ENCODE measurements at places on chromosomes 16 and 17.

- DNase-seq, result no peak
Measured at GRCh38 chr16:15032547-15033308, 23.1 kb downstream of the NTAN1 start.

DNA sequence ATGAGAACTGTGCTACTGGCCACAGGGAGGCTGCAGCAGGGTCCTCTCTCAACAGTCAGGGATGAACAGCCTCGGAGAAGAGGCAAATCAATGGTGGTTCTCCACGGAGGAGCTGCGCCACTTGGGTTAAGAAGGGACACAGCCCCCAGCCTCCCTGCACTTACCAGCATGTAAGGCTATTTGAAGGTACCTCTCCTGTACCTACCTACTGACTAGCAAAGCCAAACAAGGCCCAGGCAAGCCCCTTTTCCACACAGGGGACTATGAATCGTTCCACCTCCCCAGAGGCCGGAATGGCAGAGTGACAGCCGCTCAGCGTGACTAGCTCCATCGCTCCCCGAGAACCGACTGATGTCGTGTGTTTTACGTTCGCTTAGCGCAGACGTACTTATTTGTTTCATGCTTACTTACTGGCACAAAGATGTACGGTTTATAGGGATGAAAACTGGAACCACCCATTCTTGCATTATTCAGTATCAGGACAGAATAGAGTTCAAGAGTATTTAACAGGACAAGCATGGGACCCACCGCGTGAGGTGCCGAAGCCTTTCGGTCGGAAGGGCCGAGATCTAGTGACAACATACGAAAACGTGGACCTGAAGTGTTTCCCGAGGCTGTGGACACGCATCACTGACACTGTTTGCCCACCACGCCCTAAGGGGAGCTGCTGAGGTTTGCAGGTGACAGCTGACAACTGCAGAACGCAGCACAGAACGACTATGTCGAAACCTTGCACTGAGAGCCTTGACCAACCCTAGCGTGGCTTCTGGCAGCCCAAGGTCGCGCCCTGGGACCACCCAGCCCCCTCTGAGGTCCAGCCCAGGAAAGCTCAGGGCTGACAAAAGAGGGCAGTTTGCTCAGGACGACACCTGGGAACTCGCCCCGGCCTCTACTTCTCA lies 1.0 kb downstream of the TEPSIN start:
- DNase-seq, result no peak

DNA sequence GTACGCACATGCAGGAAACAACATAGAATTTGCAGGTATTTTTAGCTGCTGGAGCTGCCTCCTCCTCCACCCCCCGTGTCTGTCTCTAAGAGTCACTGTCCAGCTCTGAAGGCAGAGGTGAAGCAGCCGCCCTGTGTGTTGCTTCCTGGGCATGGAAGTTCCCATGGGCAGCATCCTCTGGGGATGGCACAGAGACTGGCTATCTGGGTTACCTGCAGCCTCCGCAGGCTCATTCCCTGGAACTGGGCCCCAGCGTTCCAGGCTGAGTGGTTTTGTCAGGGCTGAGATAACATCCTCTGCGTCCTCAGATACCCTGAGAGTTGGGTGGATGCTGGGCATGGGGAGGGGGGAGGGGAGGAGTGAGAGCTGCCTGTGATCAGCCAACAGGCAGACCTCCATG lies 41.5 kb upstream of the MRTFB start:
- DNase-seq, result no peak

GRCh38 chr17:222172-222571 lies 40.7 kb upstream of the DOC2B start:
- DNase-seq, result no peak

GRCh38 chr16:890217-890616 lies 80.6 kb downstream of the LMF1 start:
- DNase-seq, result no peak

GRCh38 chr17:74981979-74982662 lies 5.3 kb upstream of the CDR2L start:
- DNase-seq, result peak; percentile 81

- DNase-seq, result no peak
Measured at GRCh38 chr16:4115949-4116318, 308 bp downstream of the ADCY9 start.

GRCh38 chr17:30240177-30240576 lies 4.7 kb upstream of the SLC6A4 start:
- no peak for DNase-seq

DNA sequence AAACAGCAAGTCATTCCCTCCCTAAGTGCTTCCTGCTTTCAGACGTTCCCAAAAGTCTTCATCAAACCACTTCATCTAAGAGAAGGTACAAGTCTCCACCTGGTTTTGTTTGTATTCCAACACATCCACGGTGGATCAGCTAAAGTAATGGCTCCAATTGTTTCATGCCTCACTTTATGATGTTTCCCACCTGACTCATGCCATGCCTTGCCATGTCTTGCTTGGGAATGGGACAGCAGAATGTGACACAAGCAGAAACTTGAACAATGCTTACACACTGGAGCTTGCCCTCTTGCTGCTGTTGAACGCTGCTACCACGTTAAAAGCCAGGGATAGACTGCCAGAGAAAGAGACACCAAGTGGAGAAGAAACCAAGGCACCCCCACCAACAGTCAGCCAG lies 43.8 kb downstream of the MYH10 start:
- DNase-seq, result no peak

DNA sequence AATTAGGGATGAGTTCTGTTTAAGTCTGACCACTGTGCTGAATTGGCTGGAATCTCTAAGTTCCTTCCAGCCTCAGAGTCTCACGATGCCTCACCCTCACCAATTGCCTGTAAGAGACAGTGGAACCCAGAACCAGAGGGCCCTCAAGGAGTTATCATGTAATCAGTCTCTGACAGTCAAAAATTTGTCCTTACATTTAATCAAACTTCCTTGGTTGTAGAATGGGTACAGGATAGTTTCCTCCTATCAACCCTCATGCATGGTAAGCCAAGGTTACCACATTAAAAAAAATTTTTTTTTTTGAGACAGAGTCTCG lies 83.2 kb downstream of the CDK5R1 start:
- DNase-seq, result no peak

GRCh38 chr16:88476817-88477397 lies 23.8 kb downstream of the ZFPM1 start:
- no peak for DNase-seq

DNA sequence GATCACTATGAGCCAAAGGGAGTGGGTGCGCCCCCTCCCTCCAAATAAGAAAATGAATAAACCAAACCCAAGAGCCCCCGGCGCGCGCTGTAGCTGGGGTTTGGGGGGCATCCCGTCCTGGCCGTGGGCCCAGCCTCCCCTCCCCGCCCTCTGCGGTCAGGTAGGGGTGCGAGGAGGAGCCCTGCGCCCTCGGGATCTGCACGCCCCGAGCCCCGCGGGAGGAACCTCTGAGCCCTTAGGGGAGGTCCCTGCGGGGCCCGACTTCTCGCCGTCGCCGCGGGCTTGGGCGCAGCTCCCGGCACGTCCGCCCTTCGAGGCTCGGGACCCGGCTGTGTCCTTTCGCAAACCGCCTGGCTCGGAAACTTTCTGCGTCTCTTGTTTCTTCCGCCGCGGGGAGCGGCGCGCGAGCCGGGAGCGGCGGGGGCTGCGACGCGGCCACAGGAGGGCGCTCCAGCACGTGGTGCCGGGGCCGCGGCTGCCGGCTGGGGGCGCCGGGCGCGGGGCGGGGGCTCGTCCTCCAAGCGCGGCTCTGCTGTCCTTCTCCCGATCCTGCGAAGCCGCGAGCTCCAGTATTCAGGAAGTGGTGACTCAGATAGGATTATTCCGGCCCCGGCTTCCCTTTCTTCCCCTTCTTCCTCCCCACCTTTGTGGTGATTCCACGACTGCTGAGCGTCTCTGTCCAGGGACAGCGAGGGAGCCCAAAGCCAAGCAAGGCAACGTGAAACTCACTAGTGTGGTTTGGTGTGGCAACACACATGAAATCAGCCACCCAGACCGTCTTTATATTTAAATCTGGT lies 1.6 kb downstream of the PITPNC1 start:
- peak; percentile 89 for DNase-seq

- DNase-seq, result no peak
Measured at GRCh38 chr16:66486773-66487579, 59.9 kb downstream of the BEAN1 start.

GRCh38 chr17:65947831-65948230 lies 244.1 kb downstream of the CEP112 start:
- DNase-seq, result no peak

DNA sequence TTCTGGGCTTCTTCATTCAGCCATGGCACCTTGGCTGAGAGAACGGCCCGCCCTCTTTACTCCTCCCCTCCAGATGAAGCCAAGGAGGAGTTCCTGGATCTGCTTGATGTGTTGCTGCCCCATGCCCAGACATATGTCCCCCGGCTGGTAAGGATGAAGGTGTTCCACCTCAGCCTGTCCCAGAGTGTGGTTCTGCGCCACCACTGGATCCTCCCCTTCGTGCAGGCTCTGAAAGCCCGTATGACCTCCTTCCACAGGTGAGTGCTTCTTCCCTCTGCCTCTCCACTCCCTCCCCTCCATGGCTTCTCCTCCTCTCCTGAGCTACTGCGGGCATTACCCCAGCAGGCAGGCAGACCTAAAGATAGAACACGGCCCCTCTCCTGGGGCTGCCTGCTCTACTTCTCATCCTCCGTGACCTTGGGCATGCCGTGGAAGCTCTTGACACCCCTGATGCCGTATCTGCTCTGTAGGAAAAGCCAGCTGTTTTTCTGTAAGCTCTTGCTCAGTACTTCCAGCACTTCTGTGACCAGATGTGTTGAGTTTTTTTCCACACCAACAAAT lies 8.7 kb downstream of the USB1 start:
- DNase-seq, result no peak

GRCh38 chr17:67421869-67422273 lies 44.8 kb downstream of the PITPNC1 start:
- peak; percentile 22 for DNase-seq

- peak; percentile 6 for DNase-seq
Measured at GRCh38 chr17:19708431-19709175, 7.8 kb downstream of the SLC47A2 start.

GRCh38 chr17:64097196-64097936 lies 32.6 kb downstream of the ERN1 start:
- DNase-seq, result no peak

DNA sequence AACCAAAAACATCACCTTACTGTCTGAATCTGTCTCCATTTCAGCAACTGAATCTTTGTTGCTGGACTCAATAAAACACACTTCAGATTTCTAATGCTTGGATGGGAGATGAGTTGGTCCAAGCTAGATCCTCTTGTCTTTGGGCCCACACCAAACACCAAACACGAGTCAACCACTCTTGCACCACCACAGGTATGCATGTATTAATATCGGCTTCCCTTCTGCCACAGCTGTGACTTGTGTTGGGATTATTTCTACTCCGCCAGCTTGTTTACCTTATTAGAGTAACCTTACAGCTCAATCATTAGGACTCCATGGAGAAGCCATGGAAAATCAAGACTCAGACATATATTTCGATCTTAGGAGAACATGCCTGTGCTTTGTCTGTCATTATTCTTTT lies 49.9 kb downstream of the XYLT1 start:
- no peak for DNase-seq

DNA sequence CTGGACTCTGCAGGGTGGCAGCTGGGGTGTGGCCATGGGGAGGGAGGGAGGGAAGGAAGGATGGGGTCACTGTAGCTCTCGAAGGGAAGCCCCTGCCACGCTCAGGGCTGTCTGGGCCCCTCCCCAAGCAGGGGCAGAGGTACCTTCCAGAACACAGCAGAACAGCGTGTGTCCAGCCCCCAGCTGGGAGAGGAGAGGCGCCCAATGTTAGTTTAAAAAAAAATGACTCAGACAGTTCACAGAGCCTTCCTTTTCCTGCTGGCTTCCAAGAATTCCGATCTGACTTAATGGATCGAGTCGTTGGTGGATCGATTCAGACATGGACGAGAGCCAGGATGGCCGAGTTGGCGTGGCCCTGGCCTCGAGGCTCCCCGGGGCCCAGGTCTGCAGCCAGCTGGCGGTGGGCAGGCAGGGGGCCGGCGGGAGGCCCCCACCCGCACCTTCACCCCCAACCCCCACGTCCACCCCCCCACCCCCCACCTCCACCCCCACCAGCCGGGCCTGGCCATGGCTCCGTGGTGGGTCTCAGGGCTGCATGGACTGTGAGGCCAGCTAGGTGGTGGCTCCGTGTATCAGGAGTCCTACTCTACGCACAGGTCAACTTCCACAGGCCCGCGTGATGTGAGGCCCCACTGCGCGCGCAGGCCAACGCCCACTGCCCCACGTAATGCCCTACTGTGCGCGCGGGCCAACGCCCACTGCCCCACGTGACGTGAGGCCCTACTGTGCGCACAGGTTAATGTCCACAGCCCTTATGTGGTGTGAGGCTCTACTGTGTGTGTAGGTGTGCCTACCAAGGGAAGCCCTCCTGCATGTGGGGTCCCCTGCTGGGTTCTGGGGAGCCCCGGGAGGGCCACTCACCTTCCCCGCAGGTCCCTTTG lies 21.8 kb downstream of the CACNA1H start:
- no peak for DNase-seq

- no peak for DNase-seq
Measured at GRCh38 chr17:46025060-46025459, 26.0 kb downstream of the STH start.

- peak; percentile 56 for DNase-seq
Measured at GRCh38 chr17:74437702-74438101, 5.8 kb downstream of the GPRC5C start.

DNA sequence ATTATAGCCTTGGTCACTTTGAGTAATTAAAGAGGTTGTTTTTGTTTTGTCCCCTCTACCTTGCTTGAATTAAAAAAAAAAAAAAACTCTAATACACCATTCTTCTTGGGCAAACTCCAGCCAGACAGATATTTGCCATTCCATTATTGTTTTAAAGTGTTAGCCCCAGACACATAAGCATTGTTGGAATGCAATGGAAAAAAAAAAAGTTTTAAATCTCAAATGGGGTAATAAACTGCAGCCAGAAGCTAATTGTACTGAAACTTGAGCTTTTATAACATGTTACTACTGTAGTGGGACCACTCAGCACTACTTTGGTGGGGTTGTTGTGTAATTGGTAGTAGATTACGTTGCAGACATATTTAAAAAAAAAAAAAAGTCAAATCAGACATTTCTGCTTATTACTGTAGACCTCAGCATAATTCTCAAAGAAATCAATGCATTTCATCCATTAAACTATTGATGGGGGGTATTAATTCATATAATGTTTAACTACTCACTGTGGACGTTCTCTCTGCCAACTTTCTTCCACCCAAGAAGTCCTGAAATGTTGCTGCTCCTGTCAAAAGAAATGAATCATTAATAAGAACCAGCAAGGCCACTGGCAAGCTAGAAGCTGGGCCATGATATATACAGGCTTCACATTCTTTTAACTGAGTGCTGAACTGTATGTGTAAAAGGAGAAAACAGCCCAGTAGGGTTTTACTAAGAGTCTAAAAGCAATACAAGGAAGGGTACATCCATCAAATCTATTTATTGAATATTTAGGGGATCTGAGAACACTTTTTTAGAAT lies 626.6 kb upstream of the SOX9 start:
- DNase-seq, result no peak

GRCh38 chr17:58280480-58281217 lies at the start of gene MPO:
Gene MPO, minus strand, starts transcription at chr17:58280935. Its CDS starts 177 bp downstream, at chr17:58280758.
- no peak for DNase-seq

GRCh38 chr17:2067048-2067561 lies 12.2 kb downstream of the HIC1 start:
- DNase-seq, result no peak

Data from GM20000 (cell line).